ENCODE measurements at places on chromosomes 5 and 9. TPM values are rescaled to one million over a fixed set of nuclear protein-coding genes. Genes with fewer than 3 reads are reported as not detected.

GRCh38 chr5:137605411-137605810, 106.3 kb upstream of the SPOCK1 start:
- no peak overlapping the region for H3K4me3 ChIP-seq
- no peaks in the 10 kb centered on the region for H3K4me1 ChIP-seq
- DNase-seq = no peak
- H3K27ac ChIP-seq = no peak overlapping the region

DNA sequence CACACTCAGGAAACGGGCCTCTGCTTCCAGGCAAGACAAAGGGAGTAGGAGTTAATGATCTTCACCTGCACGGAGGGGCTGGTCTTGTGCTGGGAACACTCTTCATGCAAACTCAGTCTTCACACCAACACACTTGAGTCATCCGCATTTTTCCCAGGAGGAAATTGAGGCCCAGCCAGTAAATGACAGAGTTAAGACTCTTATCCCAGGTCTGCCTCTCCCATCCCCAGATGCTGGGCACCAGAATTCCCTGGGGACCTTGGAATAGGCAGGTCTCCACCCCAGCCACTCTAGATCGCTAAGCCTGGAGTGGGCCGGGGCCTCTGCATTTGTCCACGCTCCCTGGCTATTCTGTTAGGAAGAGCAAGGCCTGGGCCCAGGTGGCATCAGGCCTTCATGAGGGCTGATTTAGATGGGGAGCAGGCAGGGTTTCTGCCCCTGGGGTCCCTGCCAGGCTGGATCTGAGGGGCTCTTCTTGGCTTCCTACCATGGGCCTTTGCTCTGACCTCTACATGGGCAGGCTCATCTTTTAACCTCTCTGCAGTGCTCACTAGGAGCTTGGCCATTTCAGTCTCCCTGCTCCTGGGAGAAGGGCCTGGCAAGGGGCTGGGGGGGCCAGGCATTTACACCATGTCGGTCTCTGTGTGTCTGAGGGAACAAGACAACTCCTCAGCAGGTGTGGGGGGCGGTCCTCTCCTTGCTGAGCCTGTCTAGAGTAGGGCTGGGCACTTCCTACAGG, 77.3 kb downstream of the AMBP start:
- H3K4me3 ChIP-seq = no peak overlapping the region
- H3K27me3 ChIP-seq = no peaks in the 10 kb centered on the region
- H3K36me3 ChIP-seq = no peaks in the 10 kb centered on the region
- H3K4me1 ChIP-seq = no peaks in the 10 kb centered on the region

- H3K27ac ChIP-seq = no peak overlapping the region
- no peaks in the 10 kb centered on the region for H3K4me1 ChIP-seq
- H3K36me3 ChIP-seq = peaks cover 60% of the 10 kb centered on the region
- no peaks in the 10 kb centered on the region for H3K27me3 ChIP-seq
Observed at GRCh38 chr9:123069010-123069481, 35.6 kb downstream of the GPR21 start.

Gene PCDHB16
- total RNA-seq = not detected

GRCh38 chr9:137385061-137385655, 37.8 kb downstream of the EXD3 start:
- H3K27me3 ChIP-seq = no peaks in the 10 kb centered on the region
- H3K4me1 ChIP-seq = peaks cover 35% of the 10 kb centered on the region
- no peak for DNase-seq
- H3K4me3 ChIP-seq = no peak overlapping the region
- no peaks in the 10 kb centered on the region for H3K36me3 ChIP-seq
- H3K27ac ChIP-seq = no peak overlapping the region

Gene RFESD
- 2.2 TPM for total RNA-seq

GRCh38 chr9:136078024-136078423, 17.1 kb downstream of the NACC2 start:
- no peak overlapping the region for H3K27ac ChIP-seq
- no peaks in the 10 kb centered on the region for H3K36me3 ChIP-seq
- H3K4me3 ChIP-seq = no peak overlapping the region
- DNase-seq = no peak

GRCh38 chr5:132095424-132095972, 21.9 kb downstream of the CSF2 start:
- no peaks in the 10 kb centered on the region for H3K36me3 ChIP-seq
- DNase-seq = no peak
- H3K27me3 ChIP-seq = no peaks in the 10 kb centered on the region
- H3K27ac ChIP-seq = no peak overlapping the region
- H3K4me3 ChIP-seq = no peak overlapping the region
- H3K4me1 ChIP-seq = peaks cover 5% of the 10 kb centered on the region

DNA sequence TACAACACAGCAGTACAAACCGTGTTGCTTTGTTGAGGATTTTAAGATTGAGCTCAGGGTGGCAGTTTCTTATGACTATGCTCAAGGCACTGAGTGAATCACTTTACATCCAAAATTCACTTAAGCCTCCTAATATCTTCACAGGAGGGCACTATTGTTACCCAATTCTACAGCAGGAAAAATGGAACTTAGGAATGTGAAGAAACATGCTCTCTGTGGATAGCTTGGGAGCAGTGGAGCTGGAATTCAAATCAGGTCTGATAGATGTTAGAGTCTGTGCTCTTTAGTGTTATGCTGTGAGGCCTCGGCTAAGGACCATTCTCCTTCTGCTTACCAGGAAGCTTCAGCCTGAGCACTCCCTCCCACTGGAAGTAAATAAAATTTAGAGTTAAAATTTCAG, 18.7 kb upstream of the HMHB1 start:
- H3K36me3 ChIP-seq = no peaks in the 10 kb centered on the region
- H3K4me1 ChIP-seq = no peaks in the 10 kb centered on the region
- DNase-seq = no peak

GRCh38 chr9:134436911-134437310, 110.7 kb downstream of the RXRA start:
- DNase-seq = no peak
- no peak overlapping the region for H3K27ac ChIP-seq
- H3K4me1 ChIP-seq = no peaks in the 10 kb centered on the region
- H3K4me3 ChIP-seq = no peak overlapping the region
- H3K36me3 ChIP-seq = no peaks in the 10 kb centered on the region

GRCh38 chr9:5482194-5482593, 28.1 kb upstream of the PDCD1LG2 start:
- H3K27me3 ChIP-seq = no peaks in the 10 kb centered on the region
- DNase-seq = no peak
- no peak overlapping the region for H3K4me3 ChIP-seq
- no peaks in the 10 kb centered on the region for H3K36me3 ChIP-seq

GRCh38 chr5:142263346-142263745, 61.5 kb downstream of the SPRY4 start:
- no peak overlapping the region for H3K27ac ChIP-seq
- no peaks in the 10 kb centered on the region for H3K36me3 ChIP-seq
- no peak for DNase-seq
- H3K27me3 ChIP-seq = no peaks in the 10 kb centered on the region
- H3K4me3 ChIP-seq = no peak overlapping the region

- peaks cover 7% of the 10 kb centered on the region for H3K36me3 ChIP-seq
- peak overlapping the region; percentile 70 for H3K4me3 ChIP-seq
- peak overlapping the region; percentile 48 for H3K27ac ChIP-seq
- no peak for DNase-seq
- no peaks in the 10 kb centered on the region for H3K27me3 ChIP-seq
Observed at GRCh38 chr5:56827049-56827448, 11.7 kb downstream of the MAP3K1 start.

- H3K27ac ChIP-seq = no peak overlapping the region
- DNase-seq = no peak
- no peak overlapping the region for H3K4me3 ChIP-seq
- no peaks in the 10 kb centered on the region for H3K27me3 ChIP-seq
Observed at GRCh38 chr5:113253037-113253436, 181.8 kb downstream of the TSSK1B start.

Data from CD4-positive, CD25-positive, alpha-beta regulatory T cell (primary cell).